ENCODE measurements at places on chromosomes 3 and 15.

- DNase-seq = no peak
These were observed 123.4 kb downstream of the EPHB1 start for GRCh38 chr3:134918441-134918840.

DNA sequence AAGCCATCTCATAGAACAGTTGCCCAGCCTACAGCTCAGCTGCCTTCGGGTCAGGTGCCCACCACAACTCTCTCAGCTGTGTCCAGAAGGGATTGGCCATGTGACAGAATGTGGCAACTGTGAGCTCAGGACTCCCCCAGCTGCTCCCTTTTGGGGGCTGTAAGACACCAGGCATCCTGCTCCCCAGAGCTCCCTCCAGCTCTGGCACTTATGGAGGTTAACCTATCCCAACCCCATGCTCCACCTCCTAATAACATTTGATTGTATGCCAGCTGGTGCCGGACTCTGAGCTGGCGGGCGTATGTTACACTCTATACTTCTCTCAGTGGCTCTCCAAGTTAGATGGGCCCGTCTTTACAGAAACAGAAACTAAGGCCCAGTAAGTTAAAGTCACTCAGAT is 222.8 kb downstream of the FAM43A start:
- no peak for DNase-seq

DNA sequence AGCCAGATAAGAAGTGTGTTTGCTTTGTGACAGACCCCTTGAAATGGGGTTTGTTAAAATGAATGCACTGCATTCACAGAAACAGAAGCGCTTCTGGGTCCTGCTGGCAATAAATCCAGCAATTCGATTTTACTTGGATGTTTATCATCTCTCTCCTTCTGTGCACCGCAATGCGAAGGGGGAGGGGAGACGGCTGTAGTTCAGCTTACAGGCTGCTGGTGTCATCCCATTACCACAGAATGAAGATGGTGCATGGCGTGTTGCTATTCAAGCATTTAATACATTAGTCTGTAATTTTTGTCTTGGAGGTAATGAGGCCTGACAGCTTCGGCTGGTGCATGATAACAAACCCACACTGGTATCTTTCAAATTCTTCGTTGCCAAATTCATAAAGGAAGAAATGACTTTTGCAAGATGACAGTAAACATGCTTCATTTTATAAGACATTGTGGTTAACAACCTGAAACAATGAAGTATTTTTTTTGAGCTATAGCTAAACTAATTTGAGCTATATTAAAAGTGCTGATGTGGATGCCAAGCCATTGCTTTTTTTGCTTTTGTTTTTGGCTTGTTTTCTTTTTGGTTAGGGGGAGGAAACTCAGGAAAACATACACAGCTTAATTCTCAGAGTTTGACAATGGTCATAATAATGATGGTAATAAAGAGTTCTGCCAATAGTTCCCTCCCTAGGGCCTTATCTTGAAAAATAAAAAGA is 418.3 kb downstream of the OTOL1 start:
- no peak for DNase-seq

- no peak for DNase-seq
These were observed 327.1 kb downstream of the ZNF621 start for GRCh38 chr3:40851836-40852235.

- no peak for DNase-seq
These were observed 9.6 kb downstream of the ATP2C1 start for GRCh38 chr3:130903412-130903908.

DNA sequence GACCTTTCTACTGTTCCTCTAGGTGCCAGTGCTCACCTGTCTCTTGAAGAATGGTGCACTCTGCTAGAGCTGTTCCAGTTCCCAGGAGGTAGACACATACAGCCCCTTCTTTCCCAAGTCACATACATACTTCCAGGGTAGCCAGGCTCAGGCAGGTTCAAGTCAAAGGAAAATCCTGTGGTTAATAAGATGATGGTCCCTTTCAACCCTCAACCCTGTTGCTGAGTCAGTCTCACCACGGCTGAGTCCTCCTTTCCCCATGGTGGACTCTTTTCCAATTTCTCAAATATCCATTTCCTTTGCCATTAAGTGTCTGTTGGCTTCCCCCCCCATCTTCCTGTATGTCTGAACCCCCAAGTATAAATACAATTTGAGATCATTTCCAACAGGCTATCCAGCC is 56.1 kb upstream of the ACAN start:
- no peak for DNase-seq

GRCh38 chr3:190130696-190131095 is 10.0 kb upstream of the P3H2 start:
- no peak for DNase-seq

DNA sequence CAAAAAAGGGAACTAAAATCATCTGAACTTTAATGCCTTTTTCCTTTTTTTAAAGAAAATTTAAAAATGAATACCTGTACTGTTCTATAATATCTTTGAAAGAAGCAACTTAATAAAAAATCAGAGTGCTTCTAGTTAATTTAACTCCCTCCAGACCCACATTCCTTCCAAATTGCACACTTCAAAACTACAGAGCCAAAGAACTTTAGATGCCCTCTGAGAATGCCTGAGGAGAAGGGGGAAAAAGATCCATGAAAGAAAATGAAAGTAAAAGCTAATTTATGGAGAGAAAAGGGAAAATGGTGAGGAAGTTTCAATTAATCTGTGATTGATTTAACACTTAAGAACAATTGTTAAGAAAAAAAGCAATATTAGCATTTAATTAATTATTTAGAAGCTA is 1141.6 kb downstream of the IGSF11 start:
- no peak for DNase-seq

- no peak for DNase-seq
These were observed 78.5 kb upstream of the DLG1 start for GRCh38 chr3:197376735-197377555.

DNA sequence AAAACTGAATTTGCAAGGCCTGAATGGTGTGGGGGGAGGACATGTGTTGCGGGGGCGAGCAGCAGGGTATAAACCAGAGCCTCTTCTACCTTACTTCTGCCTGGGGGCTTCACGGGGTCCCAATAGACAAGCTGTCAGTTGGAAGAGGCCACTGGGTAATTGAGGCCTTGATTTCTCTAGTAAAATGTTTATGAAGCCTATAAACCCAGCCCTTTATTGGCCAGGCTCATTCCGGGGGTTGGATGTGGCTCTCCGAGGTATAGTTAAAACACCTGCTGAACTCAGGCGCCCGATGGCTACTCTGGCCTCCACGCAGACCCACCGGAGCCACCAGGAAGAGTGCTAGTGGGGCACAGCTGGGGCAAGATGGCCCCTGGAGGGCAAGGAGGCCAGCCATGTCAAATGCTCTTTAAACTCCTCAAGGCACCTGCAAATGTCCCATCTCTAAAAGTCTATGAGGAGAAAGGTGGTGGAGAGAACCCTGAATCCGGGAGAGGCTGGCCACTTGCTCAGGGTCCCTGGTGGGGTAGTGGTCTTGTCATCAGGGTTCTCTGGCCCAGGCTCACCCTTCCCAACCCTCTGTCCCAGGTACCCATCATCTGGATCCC is 34.3 kb downstream of the IGDCC3 start:
- DNase-seq = no peak

GRCh38 chr15:89074402-89075012 is 13.7 kb upstream of the ABHD2 start:
- no peak for DNase-seq

DNA sequence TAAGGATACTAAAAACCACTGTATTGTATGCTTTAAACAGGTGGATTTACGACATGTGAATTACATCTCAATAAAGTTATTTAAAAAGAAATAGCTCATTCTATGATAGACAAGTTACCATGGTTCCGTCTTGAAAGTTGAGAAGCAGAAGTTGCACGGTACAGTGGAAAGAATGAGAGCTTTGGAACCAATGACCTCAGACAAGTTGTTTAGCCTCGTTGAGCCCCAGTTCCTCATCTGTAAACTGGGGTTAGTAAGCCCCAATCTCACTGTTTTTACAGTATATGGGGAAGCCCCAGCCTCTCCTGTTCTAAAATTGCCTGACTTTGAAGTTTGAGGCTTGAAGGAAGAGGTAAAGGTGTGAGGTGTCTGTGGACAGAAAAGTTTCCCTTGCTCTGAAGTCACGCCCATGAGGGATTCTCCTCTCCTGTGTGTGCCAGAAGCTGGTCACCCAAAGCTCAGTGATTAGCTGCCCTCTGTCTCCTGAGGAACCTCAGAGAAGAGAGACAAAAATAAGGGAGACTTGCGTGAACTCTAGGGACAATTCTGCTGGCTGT is 10.0 kb downstream of the CRYGS start:
- peak; percentile 56 for DNase-seq

DNA sequence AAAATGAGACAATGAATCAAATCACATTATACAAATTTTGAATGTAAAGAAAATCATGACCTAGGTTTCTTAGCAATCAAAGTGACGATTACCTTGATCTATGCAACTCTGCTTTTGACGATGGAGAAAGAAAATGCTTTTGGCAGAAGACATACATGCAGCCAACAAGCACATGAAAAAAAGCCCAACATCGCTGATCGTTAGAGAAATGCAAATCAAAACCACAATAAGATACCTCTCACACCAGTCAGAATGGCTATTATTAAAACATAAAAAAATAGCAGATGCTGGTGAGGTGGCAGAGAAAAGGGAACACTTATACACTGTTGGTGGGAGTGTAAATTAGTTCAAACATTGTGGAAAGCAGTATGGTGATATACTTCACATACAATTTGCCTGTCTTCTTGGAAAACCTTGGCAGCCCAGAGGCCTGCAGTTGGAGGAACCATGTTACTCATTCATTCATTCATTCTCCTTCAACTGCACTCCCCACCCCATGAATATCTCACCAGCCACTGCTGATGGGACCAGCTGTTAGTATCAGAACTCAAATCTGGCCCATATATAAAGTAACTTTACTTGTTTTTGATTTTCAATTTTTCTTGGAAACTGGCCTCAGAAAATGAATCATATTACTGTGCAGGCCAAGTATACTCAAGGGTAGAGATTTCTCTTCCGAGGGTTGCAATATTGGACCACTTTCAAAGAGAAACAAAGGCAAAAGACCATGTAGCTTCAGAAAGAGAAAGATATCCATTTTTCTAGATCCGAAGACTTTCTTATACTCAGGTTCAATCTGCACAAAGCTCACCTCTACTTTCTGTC is 358.6 kb upstream of the ARHGEF26 start:
- DNase-seq = no peak

DNA sequence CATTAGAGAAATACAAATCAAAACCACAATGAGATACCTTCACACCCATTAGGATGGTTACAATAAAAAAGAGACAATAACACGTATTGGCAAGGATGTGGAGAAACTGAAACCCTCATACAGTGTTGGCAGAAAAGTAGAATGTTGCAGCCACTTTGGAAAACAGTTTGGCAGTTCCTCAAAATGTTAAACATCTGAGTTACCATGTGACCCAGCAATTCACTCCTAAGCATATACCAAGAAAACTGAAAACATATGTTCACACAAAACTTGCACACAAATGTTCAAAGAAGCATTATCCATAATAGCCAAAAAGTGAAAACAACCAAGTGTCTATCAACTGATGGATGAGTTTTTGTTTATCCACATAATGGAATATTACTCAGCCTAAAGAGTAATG is 166.9 kb upstream of the FAM3D start:
- DNase-seq = no peak

DNA sequence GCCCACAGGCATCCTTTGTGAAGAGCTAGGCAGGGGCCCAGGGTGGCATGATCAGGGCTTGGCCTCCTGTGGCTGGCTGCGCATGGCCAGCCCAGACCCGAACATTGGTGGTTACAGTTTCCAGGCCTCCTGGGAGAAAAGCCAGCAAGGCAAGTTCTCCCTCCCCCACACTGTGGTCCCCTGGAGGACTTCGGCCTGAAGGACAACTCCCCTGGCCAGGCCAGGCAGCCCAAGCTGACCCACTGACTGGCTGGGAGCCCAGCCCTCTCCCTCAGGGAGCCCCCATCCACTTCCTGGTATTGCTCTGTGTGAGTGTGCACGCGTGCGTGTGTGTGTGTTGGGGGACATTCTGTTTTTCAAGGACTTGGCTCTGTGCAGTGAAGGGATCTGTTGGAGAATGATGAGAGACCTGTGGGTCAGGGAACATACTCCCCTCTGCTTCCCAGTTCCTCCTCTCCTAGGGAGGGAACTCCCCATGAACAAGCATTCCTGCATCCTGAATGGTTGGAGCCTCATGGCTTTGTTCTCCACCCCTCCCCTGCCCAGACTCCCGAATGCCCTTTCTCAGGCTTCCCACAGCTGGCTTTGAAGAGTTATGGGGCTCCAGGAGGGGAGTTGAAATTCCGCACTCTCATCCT is 29.5 kb downstream of the CORO2B start:
- no peak for DNase-seq

GRCh38 chr3:120854908-120855526 is 53.0 kb upstream of the STXBP5L start:
- no peak for DNase-seq

DNA sequence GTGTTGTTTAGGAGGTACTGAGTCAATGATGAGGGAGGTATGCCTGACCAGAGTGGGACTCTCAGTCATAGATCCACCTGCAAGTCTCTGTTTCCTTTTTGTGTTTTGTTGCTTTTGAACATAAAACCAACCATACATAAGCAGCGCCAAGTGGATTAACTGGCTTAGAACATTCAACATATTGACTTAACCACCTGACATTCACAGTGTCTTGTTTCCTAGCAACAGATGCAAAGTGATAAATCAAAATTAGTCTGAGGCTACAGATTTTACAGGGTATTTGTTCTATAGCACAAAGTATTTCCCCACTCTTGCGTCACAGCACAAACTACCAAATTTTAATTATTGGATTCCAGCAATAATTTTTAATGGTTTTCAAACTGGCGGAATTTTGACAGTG is 283.8 kb downstream of the BBX start:
- no peak for DNase-seq

DNA sequence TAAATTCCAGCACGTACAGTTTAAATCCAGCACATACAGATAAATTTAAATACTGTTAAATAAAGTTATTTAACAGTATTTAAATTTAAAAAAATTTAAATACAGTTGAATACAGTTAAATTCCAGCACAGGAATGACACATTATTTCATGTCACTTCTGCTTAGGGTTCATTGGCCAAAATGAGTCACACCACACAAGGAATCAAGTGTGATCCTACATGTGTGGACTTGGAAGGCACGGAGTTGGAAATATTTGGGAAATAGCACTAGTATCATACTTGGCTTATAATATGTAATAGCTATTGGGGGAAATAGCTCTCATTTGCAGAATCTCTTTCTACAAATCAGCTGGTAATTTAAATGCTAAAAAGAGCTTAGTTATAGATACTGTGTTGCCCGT is 10.6 kb downstream of the RAB7A start:
- DNase-seq = no peak
